ENCODE measurements at places on chromosomes 1 and 21.

DNA sequence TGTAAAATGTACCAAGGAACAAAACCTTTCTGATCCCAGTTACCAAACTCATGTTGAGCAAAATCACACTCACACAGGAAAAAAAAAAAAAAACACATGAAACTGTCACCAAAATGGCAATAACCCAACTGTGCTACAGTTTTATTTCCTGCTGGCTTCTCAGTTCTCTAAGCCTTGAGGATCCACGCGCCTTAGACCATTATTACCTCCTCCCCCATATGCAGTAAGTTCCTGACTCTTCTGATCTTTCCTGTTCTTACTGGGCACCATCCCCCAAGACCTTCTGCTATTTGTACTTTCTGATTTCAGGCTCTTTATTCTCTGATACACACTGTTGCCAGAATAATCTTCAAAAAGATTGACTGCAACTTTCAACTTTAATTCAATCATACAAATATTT, 79.6 kb downstream of the SLC45A1 start:
- no peak for DNase-seq

- DNase-seq: peak; percentile 49
These were observed 539 bp downstream of the CGN start for GRCh38 chr1:151511636-151512215.

DNA sequence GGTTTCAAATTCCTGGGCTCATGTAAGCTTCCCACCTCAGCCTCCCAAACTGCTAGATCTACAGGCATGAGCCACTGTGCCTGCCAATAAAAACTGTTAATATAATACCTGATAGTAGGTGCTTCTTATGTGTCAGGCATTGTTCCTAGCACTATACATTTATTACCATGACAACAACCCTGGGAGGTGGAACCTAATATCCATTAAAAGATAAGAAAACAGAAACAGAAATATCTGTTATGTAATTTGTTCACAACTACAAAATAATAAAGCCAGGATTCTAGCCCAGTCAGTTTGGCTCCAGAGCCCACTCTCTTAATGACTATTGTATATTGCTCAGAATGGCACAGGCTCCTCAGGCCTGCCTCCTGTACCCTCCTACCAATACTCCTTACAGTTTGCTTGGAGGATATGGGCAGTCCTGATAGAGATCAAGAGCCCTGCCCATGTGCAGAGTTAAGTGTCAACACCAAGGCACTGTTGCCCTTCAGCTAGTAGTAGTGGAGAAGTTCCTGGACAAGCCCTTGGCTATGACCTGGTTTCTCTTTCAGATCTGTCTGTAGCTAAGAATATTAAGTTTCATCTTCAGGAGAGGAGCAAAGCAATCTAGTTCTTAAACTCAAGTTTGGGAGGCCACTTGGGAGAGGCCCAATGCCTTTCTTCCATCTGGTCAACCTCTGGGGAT, 22.4 kb downstream of the RPL5 start:
- no peak for DNase-seq

DNA sequence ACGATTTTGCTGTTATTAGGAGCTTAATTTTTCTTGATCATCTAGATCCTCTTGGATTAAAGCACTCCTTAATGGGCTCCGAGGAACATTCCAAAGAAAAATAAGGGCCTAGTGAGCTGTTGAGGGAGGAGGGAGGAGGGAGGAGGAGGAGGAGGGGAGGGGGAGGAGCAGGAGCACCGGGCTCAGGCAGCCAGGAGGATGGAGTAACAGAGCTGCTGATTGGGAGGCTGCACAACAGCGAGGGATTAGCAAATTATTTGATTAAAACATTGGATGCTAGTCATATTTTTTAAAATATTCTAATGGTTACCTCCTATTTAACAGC, 302.1 kb upstream of the RRP15 start:
- DNase-seq: no peak

GRCh38 chr1:30382496-30382895, 340.9 kb downstream of the MATN1 start:
- DNase-seq: no peak

- DNase-seq: no peak
These were observed 11.8 kb upstream of the XCL2 start for GRCh38 chr1:168555508-168556046.

- no peak for DNase-seq
These were observed 103.4 kb upstream of the KCNE2 start for GRCh38 chr21:34260277-34261008.

DNA sequence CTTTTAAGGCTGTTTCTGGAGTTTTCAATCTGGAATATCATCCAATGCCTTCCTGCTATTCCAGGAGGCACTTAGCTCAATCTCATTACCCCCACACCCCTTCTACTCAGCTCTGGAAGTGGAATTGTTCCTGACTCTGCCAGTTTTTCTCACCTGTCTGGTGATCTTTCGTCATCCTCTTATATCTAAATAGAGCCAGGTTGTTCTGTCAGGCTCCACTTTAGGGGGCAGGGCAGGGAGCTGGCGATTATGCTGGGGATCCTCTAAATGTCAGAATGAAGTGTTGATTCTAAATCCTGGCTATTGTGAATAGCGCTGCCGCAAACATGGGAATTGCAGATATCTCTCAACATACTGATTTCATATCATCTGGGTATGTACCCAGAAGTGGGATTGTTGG, 63.6 kb upstream of the ETV3 start:
- no peak for DNase-seq

- DNase-seq: no peak
These were observed at the start of gene GNG12 for GRCh38 chr1:67832737-67833601. GNG12 (minus strand) TSS chr1:67833467; CDS start chr1:67707686, 125,781 bp downstream.

DNA sequence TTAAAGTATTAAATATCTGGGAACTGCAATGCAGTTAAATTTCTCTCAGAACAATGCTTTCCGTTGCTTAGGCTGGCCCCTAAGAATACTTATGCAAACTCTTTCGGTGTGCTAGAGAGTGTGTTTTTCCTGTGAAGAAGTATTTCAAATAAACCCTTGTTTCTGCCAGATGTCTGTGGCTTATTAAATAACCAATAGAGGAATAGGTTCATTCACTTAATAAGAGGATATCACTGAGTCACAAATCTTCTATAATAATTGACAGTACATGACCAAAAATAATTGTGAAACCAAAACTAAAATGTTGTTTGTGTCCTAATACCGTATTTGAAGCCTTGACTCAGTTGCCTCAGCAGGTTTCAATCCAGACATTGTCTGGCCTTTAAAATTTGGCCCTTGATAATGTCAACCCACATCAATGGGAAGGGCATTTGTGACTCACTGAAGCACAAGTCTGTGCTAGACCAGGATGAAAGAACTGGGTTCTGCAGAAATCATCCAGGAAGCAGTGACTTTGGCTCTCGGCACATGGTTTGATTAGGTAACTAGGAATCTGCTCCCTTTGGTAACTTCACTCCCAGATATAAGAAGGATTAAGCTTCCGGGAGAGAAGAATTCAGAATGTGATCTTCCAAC, 104.2 kb upstream of the BARHL2 start:
- no peak for DNase-seq

GRCh38 chr1:54001591-54001990, 16.4 kb downstream of the LDLRAD1 start:
- DNase-seq: no peak

DNA sequence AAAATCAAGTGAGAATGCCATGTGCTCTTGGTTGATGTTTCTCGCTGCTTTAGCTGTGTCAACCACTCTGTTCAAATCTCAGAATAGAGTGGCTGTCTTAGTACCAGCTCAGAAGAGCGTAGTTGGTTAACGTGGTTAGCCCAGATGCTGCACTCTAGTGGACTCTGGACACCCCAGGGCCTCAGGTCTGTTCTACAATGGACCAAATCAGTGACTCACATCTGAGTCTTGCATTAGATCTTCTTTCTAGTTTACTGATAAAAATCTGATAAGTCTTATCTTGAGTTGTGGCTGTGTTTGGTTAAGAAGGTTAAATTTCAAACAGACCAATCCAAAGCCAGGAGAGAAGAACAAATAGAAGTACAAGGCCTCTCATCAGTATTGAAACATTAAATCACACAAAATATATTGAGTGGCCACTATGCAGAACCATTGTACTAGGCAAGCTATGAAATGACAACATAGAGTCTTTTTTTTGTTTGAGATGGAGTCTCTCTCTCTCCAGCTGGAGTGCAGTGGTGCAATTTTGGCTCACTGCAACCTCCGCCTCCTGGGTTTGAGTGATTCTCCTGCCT, 104.1 kb downstream of the NR5A2 start:
- no peak for DNase-seq

DNA sequence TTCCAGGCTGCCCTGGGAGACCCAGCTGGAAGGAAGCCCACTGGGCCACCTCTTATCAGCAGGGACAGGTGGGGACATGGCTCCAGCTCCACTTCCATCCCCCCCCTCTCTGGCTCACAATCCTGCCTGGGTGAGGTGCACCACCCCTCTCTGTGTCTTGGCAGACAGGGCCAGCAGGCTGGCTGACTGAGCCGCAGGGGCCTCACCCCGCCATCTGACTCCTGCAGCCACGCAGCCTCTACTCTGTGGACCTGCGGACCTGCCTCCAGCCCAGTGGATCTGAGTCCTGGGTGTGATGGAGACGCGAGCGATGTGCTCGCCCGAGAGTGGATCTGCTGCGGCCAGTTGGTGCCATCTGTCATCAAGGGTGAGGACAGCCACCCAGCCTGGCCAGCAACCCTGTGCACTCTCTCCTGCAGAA, 30.1 kb downstream of the RCC2 start:
- DNase-seq: no peak

GRCh38 chr1:155531624-155532023, 31.0 kb downstream of the ASH1L start:
- DNase-seq: no peak

DNA sequence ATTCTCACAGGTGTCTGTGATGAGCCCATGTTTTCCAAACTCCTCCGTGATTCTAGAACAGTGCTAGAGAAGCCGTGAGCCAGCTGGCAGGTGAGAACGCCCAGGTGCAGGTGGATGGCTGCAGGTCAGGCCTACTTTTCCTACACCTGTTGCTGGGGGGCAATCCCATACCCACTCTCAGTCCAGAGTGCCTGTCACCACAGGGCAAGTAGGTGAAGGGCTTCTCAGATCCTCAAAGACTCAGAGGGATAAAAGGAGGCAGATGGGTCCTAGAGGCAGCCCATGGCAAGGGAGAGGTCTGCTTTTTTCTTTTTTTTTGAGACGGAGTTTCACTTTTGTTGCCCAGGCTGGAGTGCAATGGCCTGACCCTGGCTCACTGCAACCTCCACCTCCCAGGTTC, 50.7 kb upstream of the H6PD start:
- no peak for DNase-seq

DNA sequence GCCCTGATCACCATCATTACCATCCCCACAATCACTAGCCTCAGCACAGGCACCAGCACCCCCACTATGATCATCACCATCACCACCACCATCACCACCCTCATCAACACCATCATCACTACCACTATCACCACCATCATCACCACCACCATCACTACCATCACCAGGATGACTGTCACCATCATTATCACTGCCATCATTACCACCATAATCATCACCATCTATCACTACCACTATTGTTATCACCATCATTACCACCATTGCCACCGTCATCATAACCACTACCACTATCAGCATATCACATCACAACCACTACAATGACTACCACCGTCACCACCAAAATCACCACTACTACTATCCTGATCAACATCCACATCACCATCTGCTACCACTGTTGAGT, 57.3 kb upstream of the CASZ1 start:
- DNase-seq: no peak

- no peak for DNase-seq
These were observed 215.1 kb downstream of the NCAM2 start for GRCh38 chr21:21213297-21213696.

- no peak for DNase-seq
These were observed 58.8 kb downstream of the CLIC4 start for GRCh38 chr1:24803987-24804530.

DNA sequence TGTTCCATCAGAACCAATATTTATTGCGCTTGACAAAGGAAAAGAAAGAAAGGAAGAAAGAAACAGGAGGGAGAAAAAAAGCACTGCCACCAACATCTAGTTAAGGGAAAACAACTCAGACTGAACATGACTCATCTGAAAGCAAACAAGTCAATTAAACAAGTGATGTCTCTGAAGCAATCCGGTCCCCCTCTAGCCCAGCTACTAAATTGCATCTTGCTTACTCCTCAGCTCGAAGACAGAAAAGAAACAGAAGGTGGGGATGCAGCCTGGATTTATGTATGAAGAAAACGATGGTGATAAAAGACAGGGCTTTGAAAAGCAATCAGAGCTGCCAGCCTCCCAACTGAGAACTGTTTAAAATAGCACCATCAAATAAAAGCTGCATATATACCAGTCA, 188.2 kb downstream of the OMA1 start:
- no peak for DNase-seq

DNA sequence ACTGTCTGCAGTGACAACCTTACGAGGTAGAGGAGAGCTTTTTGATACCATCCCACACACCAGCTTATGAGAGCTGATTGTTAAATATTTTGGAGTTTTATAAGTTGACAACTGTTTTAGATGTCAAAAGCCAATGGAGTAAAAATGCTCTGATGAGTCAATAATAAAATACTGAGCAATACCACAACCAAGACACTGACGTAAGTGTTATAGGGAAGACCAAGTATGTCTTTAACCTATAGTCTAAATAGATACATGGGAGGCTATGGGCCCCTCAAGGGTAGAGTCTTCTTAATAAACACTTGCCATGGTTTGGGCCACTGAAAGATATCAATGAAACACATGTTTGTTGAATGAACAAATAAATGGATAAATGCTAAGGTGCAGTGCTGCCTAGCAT, 49.2 kb downstream of the DUSP10 start:
- no peak for DNase-seq

- DNase-seq: no peak
These were observed 21.0 kb upstream of the PADI2 start for GRCh38 chr1:17140279-17140678.

GRCh38 chr1:234629026-234629425, 19.0 kb upstream of the IRF2BP2 start:
- no peak for DNase-seq

All from CD4-positive, alpha-beta T cell treated with Interleukin-17A for 4 hours (primary cell).